ENCODE measurements at places on chromosomes 3 and 15.

DNA sequence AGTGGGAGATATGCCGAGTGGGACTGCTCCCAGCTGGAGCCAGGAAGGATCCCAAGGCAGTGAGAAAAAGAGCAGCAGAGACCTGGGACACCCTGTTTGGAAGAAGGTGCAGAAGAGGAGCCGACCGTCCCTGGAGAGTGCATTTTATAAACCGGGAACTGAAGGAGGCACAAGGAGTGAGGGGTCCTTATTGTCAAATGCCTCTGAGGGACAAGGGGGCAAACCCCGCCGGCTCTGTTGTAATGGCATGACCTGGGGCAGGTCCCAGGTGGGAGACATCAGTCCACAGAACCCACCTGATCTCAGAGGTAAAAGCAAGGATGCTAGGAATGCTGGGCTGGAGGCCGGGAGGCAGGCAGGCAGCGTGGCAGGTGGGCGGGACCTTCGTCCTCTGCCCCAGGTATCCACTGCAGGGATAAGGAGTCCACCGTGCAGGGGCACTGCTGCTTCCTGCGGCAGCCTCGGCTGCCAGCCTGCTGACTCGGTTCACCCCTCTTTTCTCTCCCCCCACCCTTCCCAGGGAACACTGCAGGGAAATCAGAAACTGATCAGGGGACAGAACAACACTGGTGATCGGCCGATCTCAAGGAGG lies 26.9 kb downstream of the ADAMTS17 start:
- no peak for DNase-seq

- peak; percentile 21 for DNase-seq
These were observed 106.2 kb downstream of the IQSEC1 start for GRCh38 chr3:12966847-12967605.

DNA sequence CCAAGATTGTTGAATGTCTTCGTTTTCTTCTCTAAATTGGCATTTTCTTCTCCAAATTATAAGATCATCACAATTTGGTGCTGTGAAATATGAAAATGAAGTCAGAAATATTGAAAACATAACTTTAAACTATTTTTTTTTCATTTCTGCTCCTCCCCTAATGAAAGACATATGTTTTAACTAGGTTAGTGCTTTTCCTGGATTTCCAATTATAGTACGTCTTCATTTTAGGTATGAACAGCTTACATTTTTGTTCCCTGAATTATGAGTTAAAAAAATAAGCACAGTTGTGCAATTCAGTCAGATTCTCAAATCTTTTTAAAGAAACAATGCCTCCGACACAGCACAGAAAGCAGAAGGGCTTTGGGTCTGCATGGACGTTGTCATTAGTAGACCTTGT lies 83.5 kb upstream of the CFAP20DC start:
- DNase-seq: no peak

- DNase-seq: peak; percentile 58
These were observed 5.9 kb upstream of the KLHL25 start for GRCh38 chr15:85800478-85801123.

- DNase-seq: no peak
These were observed 22.1 kb downstream of the SLC25A26 start for GRCh38 chr3:66242788-66243464.

GRCh38 chr3:178421069-178421468 lies 115.2 kb upstream of the KCNMB2 start:
- DNase-seq: no peak

GRCh38 chr3:126911162-126912026 lies 71.5 kb upstream of the PLXNA1 start:
- DNase-seq: peak; percentile 98

GRCh38 chr15:38991126-38991525 lies 426.5 kb upstream of the RASGRP1 start:
- DNase-seq: peak; percentile 41

DNA sequence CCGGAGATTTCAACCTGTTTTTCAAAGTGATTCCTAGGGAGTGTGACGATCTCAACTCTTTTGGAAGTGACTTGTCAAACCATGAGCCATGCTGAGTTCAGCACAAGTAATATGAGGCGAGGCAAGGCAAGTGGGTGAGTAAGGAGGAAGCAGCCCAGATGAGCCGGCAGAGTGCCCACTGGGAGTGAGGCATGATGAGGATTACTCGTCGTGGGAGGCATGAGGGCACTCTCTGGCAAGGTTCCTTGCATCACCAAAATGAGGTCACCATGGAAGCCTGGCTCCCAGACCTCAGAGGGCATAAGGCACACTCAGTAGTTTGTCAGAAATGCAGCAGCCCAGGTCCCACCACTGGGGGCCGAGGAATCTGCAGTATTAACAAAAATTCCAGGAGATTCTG lies 636.1 kb downstream of the MAGI1 start:
- DNase-seq: peak; percentile 94

DNA sequence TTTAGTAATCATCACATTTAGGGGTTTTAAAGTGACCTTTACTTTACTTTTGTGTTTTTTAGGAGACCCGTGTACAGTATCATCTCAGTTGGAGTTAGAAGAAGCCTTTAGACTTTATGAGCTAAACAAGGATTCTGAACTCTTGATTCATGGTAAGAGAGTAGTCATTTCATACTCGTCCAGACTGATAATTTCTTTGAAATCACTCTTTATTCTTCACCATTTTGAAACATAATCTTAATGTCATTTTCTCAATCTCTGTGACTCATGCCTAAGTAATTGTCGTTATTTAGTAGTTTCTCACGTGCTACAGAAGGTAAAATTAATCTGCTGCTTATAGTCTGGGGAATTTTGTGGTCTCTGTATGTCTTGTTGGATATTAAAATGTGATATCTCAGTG lies 37.7 kb downstream of the PRKCI start:
- DNase-seq: no peak

GRCh38 chr15:80554560-80554959 lies 140.6 kb upstream of the ABHD17C start:
- DNase-seq: no peak

- DNase-seq: no peak
These were observed 214.6 kb downstream of the MEIS2 start for GRCh38 chr15:36885771-36886170.

GRCh38 chr3:158465074-158465473 lies 105.9 kb upstream of the MLF1 start:
- no peak for DNase-seq

GRCh38 chr3:58357402-58357801 lies 24.7 kb downstream of the PXK start:
- DNase-seq: no peak

- DNase-seq: no peak
These were observed 31.0 kb upstream of the KBTBD12 start for GRCh38 chr3:127884041-127884440.

Measured in EL (cell line).